ENCODE measurements at places on chromosomes 2 and 18.

DNA sequence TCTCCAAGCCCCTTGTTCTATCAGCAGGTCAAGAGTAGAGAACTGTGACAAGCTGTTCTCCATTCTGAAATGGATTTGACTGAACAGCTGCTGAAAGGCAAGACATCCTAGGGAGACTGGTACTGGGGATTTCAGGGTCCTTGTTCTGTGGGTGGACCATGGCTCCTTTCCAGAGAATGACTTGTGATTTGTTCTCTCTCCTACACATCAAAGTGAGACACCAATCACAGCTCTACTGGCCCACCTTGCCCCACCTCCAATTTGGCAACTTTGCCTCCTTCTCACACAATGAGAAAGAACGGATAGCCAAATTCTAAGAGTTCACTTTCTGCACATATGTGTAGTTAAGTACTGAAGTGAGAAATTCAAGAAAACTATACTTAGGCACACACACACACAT lies 67.4 kb downstream of the BCL11A start:
- no peak for DNase-seq

- no peak for DNase-seq
These were observed 8.3 kb downstream of the CEBPZ start for GRCh38 chr2:37223131-37223530.

- no peak for DNase-seq
These were observed 349.8 kb downstream of the TNS1 start for GRCh38 chr2:217652761-217653639.

- no peak for DNase-seq
These were observed 510 bp downstream of the IL1RN start for GRCh38 chr2:113127646-113128570.

DNA sequence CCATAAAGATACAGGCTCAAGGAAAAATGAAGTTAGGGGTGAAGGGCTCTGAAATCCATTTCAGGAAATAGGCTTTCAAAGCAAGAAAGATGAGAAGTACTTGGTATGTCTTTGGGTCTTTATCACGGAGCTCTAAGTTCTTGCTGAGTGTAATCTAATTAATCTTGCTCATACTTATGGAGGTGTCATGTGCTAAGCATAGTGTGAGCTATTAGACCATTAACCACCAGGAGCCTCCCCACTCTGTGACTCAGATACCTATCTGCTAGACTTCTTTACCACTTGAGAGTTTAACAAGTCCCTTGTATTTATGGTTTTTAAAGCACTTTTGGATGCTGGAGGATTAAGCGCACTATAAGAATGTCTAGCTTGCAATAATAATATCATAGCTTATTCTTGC lies 678.7 kb downstream of the EPHA4 start:
- DNase-seq, result no peak

DNA sequence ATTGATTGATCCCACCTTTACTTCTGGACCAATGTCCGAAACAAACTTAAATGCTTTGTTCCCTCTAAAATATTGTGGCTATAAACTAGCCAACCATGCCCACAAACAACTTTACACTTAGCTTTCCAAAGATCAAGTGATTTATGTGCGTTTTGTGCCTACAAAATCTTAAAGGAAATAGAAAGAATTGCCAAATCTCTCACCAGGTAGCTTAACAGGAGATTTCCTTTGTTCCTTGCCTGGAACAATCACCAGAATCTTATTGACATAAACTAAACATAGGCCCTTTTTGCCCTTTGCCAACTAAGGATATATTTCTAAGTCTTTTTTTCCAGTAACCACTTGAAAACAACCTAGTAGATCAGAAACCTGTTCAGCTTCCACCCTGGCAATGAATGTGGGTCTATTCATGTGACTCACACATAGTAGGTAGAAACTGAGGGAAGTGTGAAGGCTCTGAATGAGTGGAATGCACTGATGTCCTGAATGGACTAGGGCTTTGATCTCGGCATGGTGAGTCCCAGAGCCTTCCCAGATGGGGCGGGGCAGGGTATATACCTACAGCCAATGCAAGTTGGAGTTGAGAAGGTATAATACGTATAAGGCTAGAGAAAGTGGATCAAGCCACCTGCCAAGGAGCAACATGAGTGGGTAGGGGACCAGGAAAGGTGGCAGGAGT lies 94.6 kb upstream of the PPP1CB start:
- peak; percentile 18 for DNase-seq

DNA sequence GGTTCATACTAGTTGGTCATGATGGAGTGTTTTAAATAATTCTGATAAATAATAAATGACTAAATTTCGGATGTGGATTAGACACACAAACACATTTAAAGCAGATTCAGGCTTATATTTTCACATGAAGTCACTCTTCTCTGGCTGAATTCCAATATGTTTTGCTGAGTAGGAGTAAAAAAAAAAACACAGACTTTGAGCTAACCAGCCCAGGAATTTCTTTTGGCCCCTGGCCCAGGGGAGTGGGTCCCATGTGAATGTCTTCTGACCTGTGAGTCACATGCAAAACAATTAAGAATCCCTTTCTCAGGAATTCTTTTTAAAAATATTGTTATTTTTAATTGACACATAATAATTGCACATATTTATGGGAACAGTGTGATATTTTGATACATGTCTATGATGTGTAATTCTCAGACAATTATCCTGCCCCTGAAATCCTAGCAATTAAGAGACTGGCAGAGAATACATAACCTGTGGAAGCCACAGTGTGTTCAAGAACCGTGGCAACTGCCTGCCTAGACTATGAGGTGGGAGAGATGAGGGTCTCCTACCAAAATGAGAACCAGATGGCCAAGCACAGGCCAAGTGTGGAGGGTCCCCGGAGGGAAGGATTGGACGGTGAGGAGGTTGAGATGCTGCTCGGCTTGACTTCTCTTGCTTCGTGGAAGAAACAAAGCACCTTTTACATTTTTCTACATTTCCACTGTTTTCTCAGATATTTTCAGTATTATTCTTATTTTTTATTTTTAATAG lies 236.4 kb downstream of the PIEZO2 start:
- DNase-seq, result no peak

GRCh38 chr18:41954827-41955613 lies at the start of gene PIK3C3:
PIK3C3 (plus strand) TSS chr18:41955234; CDS start chr18:41955292, 58 bp downstream.
- DNase-seq, result peak; percentile 98

DNA sequence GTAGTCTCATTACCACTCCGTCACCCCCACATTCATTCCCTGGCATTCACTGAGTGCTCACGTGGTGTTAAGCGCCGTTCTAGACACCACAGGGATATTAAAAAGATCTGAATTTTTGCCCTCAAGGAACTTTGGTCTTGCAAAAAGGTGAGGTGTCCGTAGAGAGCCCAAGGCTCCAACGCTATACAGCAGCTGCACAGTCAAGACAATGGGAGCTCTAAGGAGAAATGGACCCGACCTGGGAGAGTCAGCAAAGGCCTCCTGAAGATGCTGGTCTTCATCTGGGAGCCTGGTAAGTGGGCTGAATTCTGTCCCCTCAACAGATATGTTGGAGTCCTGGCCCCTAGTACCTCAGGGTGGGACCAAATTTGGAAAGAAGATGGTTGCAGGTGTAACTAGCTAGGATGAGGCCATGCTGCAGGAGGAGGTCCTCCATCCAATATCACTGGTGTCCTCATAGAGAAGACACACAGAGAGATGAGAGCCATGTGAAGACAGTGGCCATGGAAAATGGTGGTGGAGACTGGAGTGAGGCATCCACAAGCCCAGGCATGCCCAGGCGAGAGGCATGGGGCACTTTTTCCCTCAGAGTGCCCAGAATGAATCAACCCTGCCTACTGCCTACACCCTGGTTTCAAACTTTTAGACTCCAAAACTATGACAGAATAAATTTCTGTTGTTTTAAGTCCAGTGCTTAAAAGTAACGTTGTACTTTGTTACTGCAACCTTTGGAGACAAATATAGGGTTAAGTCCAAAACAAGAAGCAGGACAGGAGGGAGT lies 247.3 kb downstream of the TTC32 start:
- DNase-seq, result no peak

DNA sequence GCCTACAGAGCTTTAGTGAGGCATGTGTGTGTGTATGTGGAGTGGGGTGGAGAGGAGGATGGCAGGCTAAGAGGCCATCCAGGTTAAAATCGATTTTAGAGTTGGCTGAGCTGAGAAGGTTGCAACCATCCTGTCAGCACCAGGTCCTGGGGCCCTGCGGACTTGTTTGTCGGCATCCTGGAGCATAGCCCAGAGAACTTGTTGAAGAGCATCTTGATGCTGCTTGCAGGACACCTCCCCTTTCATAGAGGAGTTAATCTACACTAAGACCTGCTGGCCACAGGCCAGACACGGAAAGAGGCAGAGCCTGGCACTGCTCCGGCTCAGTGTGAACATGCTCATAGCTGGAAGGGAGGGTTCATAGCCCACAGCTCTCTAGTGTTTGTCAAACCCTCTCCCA lies 72.1 kb upstream of the RGPD5 start:
- DNase-seq, result no peak

DNA sequence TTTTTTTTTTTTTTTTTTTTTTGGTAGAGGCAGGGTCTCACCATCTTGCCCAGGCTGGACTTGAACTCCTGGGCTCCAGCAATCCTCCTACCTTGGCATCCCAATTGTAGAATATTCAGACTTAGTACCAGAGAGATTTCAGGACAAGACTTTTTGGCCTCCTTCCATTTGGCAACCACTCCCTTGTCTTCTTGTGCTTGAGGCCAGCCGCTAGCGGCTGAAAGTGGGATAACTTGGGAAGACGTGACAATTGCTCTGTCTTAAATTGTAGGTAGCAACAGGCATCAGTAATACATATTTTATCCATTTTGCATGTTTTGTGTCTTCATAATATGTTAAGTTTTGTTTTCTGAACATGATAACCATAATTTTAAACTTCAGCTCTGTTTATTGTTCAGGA lies 53.3 kb upstream of the TTN start:
- no peak for DNase-seq

DNA sequence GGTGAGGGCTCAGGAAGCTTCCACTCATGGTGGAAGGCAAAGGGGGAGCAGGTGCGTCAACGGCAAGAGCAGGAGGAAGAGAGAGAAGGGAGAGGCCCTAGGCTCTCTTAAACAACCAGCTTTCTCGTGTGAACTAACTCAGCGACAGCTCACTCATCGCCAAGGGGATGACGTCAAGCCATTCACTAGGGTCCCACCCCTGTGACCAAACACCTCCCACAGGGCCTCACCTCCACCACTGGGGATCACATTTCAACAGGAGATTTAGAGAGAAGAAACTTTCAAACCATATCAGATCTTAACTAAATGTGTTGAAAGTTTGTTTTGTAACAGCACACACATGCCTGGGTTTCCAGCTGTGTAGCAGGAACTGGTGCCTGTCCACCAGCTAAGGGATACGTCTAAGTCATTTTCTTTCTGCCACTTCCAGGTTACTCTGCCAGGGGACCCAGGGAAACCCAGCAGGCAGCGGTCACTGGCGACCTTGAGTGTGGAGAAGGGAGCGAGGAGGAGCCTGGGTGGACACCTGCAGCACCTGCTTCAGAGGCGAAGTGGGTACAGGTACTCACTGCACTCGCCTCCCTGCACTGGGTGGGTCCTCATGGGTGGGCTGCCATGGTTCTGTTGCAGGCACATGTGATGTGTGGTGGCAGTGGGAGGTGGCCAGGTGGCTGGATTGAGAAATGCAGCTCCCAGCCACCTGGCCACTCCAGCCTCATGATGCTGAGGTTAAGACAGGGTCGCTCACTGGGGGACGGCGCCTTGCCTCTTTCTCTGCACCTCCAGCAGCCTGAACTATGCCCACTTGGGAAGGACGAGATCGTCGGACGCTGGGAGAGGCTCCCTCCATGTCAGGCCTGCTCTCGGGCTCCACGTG lies 8.4 kb upstream of the GPC1 start:
- DNase-seq, result no peak

- DNase-seq, result no peak
These were observed 27.5 kb downstream of the SP100 start for GRCh38 chr2:230443541-230443940.

- DNase-seq, result no peak
These were observed 86.6 kb upstream of the APCDD1 start for GRCh38 chr18:10367836-10368235.

- no peak for DNase-seq
These were observed 223.2 kb upstream of the COPS8 start for GRCh38 chr2:236862526-236862925.

DNA sequence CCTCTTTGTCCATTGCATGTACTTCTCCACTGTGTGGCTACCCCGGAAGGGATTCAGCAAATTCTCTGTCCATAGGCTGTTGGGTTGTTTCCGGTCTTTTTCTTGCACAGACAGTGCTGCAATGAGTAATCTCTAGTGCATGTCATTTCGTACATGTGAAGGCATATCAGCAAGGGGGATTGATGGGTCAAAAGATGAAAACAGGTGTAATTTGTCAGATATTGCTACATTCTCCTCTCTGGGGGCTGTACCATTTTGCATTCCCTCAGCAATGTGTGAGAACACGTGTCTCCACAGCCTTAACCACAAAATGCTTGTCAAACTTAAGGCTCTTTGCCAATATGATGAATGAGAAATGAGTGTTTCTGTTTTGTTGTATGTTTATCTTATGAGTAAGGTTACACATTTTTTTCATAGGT lies 60.5 kb downstream of the KLHL29 start:
- no peak for DNase-seq

DNA sequence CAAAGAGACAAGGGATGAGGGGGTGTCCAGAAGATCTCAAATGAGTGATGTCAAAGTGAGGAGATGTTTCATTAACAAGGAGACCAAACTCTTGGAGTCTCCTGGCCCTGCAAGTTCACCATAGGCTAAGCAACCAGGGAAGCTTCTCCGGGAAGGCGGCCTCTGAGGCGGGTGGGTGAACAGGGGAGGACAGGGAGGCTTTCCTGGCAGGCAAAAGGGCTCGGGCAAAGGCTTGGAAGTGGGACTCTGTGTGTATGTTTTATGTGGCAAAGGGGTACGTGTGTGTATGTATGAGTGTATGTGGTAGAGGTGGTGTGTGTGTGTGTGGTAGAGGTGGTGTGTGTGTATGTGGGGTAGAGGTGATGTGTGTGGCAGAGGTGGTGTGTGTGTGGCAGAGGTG lies 163.9 kb downstream of the DYSF start:
- DNase-seq, result no peak

DNA sequence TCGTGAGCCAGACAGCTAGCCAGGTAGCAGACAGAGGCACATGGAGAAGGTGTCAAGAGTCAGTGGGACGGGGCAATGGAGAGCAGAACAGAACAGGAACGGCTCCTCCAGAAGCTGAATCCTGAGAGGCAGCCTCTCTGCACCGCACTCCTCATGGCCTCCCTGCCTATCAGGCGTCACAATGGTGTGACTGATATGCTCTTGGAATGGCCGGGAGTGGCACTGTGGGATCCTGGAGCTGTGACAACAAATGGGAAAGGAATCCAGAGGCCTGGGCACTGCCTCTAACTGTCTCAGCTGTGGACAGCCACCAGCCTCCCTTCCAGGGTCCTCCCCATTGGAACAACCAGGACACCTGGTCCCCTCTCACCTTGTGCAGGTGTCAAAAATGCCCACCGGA lies 89.1 kb upstream of the ID2 start:
- DNase-seq, result no peak

DNA sequence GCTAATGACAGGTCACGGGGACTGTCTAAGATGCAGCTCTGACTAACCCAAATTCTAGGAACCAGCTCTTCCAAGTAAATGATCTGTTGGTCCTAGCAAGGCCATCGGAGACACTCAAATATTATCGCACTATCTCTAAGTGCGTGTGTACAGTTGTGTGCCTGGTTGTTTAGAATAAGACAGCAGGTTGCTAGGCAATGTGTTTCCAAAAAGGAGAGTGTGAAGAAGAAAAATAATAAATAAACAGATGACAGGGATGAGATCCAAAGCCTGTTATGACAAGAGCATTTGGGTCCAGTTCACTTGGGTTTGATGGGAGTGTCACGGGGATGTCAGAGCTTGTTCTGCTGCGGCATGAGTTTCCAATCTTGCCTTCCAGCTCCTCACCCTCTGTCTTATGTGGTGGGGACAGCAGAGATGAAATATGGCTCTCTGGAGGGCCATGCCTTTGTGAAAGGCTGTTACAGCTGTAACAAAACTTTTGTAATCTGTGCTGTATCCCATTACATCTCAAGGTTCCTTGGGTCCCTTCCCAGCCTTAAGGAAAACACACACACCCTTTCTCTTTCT lies 127.5 kb upstream of the TNP1 start:
- no peak for DNase-seq
